Fibroblast of lung (primary cell): ENCODE measurements at places on chromosomes 12 and 14.

GRCh38 chr12:132268674-132269073, 60.7 kb downstream of the GALNT9 start:
- no peaks in the 10 kb centered on the region for H3K27me3 ChIP-seq
- DNase-seq, result no peak
- no peaks in the 10 kb centered on the region for H3K4me1 ChIP-seq
- H3K4me3 ChIP-seq, result no peak overlapping the region

- H3K4me1 ChIP-seq, result no peaks in the 10 kb centered on the region
- H3K4me3 ChIP-seq, result no peak overlapping the region
- no peak overlapping the region for H3K27ac ChIP-seq
- DNase-seq, result no peak
Observed at GRCh38 chr12:131226345-131227265, 272.9 kb downstream of the ADGRD1 start.

GRCh38 chr14:23186913-23187654, 3.6 kb upstream of the SLC7A8 start:
- H3K36me3 ChIP-seq, result no peaks in the 10 kb centered on the region
- H3K4me1 ChIP-seq, result no peaks in the 10 kb centered on the region
- H3K27ac ChIP-seq, result no peak overlapping the region
- no peak overlapping the region for H3K4me3 ChIP-seq

- no peaks in the 10 kb centered on the region for H3K36me3 ChIP-seq
- H3K4me3 ChIP-seq, result no peak overlapping the region
- H3K4me1 ChIP-seq, result no peaks in the 10 kb centered on the region
- peak; percentile 21 for DNase-seq
- H3K27ac ChIP-seq, result no peak overlapping the region
Observed at GRCh38 chr14:67077921-67078320, 111.3 kb upstream of the GARIN2 start.

- H3K36me3 ChIP-seq, result no peaks in the 10 kb centered on the region
- H3K27me3 ChIP-seq, result no peaks in the 10 kb centered on the region
- no peak overlapping the region for H3K27ac ChIP-seq
- H3K4me3 ChIP-seq, result no peak overlapping the region
- H3K4me1 ChIP-seq, result no peaks in the 10 kb centered on the region
Observed at GRCh38 chr12:96375841-96376604, 24.2 kb downstream of the CDK17 start.

GRCh38 chr14:105051182-105052109, 13.8 kb downstream of the GPR132 start:
- no peak overlapping the region for H3K27ac ChIP-seq
- no peak overlapping the region for H3K4me3 ChIP-seq
- peaks cover 3% of the 10 kb centered on the region for H3K27me3 ChIP-seq
- no peak for DNase-seq
- no peaks in the 10 kb centered on the region for H3K36me3 ChIP-seq

DNA sequence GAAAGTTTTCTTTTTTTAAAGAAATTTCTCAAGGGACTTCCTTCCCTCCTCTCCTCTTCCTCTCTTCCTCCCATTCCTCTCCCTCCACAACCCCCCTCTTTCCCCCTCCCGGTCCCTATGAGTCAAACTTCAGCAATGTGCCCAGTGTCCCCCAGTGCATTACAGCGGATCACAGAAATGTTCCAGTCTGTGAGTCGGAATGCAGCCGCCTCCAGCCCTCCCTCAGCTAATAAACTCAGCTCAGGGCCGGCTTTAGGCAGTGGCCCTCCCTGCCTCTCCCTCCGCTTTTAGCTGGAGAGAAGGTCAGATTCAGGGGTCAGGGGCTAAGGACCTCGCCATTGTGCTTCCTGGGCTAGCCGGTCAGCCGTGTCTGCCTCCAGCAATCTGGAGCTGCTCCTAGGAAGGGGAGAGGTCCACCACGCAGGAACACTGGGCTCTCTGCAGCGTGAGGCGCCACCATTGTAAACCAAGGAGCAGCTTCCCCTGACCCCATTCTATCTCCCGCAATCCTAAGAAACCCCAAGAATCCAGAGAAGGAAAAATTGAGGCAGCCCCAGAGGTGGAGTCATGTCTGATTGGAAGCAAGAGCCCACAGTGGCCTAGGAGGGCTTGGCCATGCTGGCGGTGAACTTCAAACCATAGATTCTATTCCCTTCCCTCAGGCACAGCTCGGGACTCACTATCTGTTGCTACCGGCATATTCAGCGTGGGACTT, 1.1 kb upstream of the HDAC7 start:
- peak overlapping the region; percentile 91 for H3K4me3 ChIP-seq
- peak; percentile 97 for DNase-seq
- peaks cover 3% of the 10 kb centered on the region for H3K36me3 ChIP-seq
- peaks cover 34% of the 10 kb centered on the region for H3K4me1 ChIP-seq

- H3K27ac ChIP-seq, result no peak overlapping the region
- no peak overlapping the region for H3K4me3 ChIP-seq
- H3K27me3 ChIP-seq, result no peaks in the 10 kb centered on the region
- H3K36me3 ChIP-seq, result no peaks in the 10 kb centered on the region
- DNase-seq, result no peak
Observed at GRCh38 chr12:52216807-52217206, 16.2 kb upstream of the KRT7 start.
